ENCODE measurements at places on chromosomes 1 and 21.

DNA sequence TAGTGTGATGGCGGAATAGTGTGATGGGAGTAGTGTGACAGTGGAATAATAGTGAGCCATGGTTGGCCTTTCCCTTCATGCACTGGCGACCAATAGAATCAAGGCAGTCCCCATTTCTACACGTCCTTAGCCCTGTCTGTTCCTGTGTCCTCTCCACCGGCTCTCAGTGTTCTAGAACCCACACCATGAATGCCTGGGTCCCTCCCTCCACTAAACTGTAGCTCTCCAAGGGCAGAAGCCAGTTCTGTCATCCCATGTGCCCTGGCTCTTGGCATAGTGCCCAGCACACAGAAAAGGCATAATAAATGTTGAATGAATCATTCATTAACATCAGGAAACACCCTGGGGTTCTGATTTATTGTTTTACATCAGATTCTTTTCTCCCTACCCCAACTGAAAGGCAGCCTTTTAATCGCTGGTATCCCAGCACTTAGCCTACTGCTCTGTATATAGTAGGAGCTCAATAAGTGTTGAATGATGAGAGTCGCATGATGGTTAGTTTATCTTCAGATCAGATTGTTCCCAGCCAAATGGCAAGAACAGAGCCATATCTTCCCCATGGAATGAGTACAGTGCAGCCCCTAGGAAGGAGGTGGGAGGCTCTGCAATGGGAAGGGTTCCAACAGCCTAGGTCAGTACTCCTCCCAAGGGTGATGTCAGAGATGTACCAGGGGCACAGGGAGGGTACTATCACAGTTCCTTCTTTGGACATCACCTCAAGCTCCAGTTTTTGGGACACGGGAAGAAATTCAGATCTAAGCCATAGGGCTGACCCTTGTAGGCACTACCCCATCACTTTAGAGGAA is 325.7 kb downstream of the HHAT start:
- DNase-seq: no peak

DNA sequence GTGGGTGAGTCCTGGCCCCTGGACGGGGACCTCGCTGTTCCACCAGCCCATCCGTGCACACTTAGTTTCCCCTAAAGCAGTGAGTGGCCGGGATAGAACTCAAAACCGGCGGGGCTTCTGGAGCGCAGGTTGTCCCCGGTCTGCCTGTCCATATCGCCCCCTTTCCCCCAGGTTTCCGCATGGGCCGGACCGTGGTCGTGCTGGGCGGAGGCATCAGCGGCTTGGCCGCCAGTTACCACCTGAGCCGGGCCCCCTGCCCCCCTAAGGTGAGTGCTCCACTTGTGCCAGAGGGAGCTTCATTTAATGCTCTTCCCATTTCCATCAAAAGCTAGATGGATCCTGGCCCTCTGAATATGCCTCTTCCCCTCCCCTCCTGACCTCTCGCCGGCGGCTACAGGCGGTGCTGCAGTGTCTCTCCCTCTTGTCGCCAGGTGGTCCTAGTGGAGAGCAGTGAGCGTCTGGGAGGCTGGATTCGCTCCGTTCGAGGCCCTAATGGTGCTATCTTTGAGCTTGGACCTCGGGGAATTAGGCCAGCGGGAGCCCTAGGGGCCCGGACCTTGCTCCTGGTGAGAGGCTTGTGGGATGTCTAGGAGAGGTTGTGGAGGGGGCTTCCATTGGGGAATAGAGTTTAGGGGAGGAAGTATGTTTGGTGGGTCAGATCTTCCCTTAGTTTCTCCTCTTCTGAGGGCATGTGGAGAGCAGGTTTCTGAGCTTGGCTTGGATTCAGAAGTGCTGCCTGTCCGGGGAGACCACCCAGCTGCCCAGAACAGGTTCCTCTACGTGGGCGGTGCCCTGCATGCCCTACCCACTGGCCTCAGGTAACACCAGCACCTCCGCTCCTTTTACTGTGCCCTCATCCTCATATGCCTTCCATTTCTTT is 683 bp downstream of the PPOX start:
- DNase-seq: no peak

GRCh38 chr1:232421143-232421796 is 208.7 kb downstream of the SIPA1L2 start:
- DNase-seq: no peak

GRCh38 chr1:118890851-118891384 is 97.2 kb downstream of the TBX15 start:
- no peak for DNase-seq

- no peak for DNase-seq
These were observed 54.4 kb downstream of the NR5A2 start for GRCh38 chr1:200081969-200082245.
